NCI-H446 (cell line): ENCODE measurements at places on chromosomes 6 and 20.
A peak's percentile ranks its signal among the peaks of the same experiment; 100 is the strongest.

DNA sequence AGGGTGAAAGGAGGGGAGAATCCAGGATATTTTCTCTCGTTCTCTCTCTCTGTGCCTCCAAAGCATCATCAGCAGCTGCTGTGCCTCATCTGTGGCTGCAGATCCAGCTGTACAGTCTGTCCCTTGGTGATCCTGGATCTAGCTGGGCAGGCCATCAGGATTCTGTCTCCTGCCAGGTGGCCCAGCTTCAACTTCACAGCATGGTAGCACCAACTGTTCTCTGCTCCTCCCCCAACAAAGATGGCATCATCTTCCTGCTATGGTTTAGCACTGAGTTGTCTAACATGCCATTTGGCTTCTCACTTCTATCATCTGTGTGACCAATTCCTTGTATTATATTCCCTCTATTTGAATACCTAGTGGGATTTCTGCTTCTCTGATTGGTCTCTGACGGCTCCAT lies 28.6 kb upstream of the ARFGEF2 start:
- DNase-seq, result peak; percentile 41

DNA sequence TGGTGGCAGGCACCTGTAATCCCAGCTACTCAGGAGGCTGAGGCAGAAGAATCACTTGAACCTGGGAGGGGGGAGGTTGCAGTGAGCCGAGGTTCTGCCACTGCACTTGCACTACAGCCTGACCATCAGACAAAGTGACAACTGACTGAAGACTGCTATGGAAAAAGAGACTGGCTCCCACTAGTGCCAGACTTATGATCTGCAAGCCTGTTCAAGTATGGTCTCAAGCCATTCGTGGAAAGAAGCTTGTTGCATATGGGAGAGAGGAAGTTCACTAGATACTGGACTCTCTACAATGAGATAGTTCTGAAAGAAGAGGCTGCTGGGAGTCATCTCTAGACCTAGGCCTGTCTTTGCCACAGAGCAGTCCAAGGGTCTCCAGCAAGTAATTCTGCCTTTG lies 26.7 kb downstream of the MDN1 start:
- peak; percentile 13 for DNase-seq

DNA sequence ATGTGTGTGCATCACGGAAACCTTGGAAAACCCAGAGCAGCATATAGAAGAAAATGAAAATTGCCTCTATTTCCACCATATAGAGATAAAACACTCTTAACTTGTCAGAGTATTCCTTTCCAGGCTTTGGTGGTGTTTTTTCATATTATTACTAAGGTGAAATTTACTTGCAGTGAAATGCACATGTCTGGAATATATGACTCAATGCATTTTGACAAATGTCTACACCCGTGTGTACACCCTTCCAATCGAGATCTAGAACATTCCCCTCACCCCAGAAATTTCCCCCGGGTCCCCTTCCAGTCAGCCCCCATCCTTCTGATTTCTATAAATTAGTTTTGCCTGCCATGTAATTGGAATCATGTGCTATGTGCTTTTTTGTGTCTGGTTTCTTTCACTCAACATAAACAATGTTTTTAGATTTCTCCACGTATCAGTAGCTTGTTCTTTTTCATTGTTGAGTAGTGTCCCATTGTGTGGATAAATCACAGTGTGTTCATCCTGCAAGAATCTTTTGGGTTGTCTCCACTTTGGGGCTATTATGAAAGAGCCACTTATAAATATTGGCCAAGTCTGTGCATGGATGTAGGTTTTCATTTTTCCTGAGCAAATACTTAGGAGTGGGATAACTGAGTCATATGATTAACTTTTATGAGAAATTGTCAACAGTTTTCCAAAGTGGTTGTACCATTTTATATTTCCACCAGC lies 19.9 kb upstream of the PREX1 start:
- no peak for DNase-seq

DNA sequence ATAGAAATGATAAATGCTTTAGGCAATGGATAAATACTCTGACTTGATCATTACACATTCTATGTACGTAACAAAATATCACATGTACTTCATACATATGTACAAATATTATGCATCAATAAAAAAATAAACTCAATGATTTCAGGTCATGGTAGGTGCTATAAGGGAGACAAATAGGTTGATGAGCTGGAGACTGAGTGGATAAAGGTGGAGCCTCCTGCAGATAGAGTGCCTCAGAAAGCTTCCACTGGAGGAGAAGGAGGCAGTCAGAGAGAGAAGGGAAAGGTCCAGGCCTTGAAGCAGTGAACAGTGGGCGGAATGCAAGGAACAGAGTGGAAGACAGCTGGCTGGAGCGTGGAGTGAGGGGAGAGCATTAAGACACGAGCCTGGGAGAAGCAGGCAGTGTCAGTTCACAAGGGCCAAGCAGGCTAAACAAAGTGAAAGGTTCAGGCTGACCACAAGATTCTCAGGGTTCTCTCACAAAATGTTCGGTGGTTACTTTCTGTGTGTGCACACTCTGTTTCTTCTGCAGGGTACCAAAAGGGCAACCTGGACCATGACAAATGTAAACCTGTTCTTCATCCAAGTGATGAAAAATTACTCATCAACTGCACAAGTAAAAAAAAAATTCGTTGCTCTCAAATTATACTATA lies 55.9 kb upstream of the SEC63 start:
- DNase-seq, result no peak

- no peak for DNase-seq
Measured at GRCh38 chr6:31869343-31869742, 6.7 kb upstream of the NEU1 start.

GRCh38 chr6:40097590-40097989 lies 163.3 kb upstream of the MOCS1 start:
- DNase-seq, result no peak

DNA sequence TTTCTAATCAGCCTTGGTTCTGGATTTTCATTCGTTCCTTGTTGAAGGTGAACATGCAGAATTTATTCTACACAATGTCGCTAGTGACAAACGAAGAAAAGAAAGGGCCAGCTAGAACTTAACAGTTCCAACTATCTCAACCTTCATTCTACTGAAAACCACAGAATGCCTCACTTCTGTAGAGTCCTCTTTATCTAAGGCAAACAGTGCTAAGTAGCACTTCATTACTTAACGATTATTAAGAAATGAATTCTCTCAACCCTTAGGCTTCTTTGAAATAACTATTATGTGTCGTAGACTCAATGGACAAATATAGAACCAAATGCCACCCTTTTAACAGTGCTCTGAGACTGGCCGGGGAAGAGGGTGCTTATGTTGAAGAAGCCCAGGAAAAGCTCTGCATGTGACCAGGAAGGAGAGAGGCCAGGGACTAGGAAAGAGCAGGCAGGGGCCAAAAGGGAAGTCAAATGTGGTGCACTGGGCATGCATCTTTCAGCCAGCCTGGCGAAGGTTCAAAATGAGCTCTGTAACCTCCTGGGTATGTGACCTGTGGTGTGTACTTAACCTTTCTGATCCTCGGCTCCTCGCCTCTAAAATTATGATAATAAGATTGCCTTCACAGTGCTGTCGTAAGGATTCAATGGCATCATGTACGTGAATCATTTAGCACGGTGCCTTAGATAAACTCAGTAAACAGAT lies 55.4 kb upstream of the BMP2 start:
- no peak for DNase-seq

DNA sequence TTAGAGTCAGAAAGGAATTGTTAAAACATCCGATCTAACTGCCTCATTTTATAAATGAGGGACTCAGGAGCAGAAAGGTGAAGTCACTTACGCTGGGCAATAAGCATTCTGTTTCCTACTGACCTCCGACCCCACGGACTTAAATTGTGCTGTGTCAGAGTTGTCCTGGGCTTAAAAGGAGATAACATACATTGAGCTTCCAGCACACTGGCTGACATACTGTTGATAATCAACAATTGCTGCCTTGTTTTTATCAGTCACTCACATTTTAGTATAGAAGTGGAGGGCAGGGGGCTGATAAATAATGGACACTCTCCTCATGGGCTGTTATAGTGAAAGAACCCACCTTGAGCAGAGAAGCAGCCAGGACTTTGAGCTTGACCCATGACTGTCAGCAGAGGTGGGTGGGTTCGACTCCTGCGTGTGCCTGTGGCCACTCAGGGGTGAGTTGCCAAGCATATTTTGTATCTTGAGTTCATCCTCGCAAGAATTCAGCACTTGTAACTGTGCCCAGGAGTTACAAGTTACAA lies 166.5 kb upstream of the JARID2 start:
- DNase-seq, result no peak

DNA sequence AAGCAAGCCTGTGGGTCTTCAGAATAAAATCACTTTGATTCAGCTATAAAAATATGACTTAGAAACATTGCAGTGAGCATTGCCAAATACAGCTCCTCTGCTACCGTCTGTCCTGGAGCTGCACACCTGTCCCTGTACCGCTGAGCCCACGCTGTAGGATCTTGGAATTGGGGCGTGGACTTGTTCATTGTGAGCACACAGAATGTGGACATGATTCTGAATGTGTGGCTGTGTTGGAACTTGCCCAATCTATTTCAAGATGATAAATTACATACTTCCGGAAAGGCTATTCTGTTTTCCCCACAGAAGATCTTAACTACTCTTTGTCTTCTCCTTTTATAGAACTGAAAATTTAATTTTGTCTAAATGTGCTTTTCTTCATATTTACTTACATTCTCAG lies 107.3 kb downstream of the UST start:
- no peak for DNase-seq

GRCh38 chr6:138491017-138491416 lies 8.3 kb downstream of the NHSL1 start:
- peak; percentile 9 for DNase-seq

DNA sequence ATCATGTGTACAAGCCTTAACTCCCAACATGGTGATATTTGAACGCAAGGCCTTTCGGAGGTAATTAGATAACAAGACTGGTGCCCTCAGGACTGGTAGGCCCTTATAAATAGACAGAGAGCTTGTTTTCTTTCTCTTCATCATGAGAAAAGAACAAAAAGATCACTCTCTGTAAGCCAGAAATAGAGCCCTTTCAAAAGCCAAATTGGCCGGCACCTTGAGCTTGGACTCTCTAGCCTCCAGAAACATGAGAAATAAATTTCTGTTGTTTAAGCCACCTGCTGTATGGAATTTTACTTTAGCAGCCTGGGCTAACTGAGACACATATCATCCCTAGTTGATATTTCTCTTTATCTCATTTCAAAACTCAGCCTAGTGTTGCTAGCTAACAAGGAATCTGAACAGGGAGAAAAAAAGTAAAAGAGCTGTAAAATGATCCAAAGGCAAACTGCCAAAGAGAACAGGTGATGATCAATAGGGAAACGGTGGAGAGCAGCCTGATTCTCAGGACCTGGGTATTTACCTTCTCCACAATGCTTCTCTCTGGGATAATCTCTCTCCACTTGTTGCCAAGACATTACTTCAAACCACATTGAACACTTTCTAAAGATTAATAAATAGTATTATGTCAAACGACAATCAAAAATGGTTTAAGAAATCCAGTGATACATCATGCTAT lies 6.1 kb downstream of the COL21A1 start:
- peak; percentile 49 for DNase-seq

DNA sequence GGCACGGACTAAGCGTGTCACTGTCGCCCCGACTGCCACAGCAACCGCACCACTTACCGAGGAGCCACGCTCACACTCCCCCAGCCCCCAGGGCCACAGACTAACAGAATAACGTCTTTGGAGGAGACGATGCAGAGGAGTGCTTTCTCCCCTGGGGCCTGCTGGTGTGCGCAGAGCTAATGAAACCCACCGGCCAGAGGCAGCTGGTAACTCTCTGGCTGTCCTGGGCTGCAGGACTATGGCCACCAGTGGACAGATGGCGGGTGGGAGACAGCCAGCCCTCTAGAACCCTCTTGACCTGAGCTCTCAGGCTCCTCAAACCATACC lies 228.0 kb downstream of the DLL1 start:
- DNase-seq, result no peak

DNA sequence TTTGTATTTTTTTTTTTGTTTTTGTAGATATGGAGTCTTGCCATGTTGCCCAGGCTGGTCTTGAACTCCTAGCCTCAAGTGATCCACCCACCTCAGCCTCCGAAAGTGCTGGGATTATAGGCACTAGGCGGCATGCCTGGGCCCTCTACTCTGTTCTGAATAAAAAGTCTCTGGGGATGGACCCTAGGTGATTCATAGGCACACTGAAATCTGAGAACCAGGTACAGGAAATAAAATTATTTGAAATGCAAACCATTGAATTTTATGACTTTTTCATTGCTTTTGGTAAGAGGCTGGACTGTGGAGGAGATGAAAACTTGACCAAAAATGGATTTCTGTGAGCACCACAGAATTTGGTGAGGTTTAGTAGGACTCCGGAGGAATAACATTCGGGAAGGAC lies 117.5 kb downstream of the PRIM2 start:
- no peak for DNase-seq

- DNase-seq, result no peak
Measured at GRCh38 chr6:18276610-18277236, 12.4 kb upstream of the DEK start.

- no peak for DNase-seq
Measured at GRCh38 chr6:112360498-112360897, 13.4 kb downstream of the RFPL4B start.

DNA sequence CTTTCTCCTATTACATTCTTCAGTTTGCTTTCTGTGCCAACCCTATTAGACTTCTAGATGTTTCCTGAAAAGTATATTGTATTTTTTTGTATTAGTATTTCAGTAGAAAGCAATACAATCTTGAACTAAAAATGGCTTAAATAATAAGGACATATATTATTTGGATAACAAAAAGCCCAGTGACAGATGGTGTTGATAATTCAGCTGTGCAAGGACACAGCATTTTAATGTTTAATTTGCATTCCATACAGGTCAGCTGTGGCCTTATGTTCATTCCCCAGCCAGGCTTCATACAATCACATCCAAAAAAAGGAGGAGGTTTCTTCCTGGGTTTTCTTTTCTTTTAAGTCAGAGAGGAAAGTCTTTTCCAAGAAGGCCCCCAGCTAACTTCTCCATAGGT lies 236.9 kb downstream of the CD109 start:
- no peak for DNase-seq

GRCh38 chr6:105375797-105376196 lies 27.1 kb downstream of the PREP start:
- no peak for DNase-seq

DNA sequence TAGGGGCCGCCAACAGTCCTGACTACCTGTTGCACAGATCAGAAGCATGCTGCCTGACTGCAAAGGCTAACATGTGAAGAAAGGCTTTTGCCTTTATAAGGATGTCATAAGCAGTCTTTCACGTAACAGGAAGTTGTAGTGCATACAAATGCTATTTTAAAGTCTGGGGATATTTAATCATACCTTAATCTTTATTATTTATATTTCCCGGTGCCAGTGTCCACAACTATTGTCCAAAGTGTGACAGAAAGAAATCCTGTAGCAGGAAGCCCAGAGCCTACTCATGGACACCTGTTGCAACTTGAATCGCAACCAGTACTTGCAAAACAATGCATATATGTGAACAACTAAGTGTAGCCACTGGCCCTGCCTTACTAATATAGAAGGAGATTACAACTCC lies 235.8 kb downstream of the ALDH8A1 start:
- no peak for DNase-seq

GRCh38 chr6:36852481-36853147 lies 13.4 kb upstream of the CPNE5 start:
- DNase-seq, result no peak
